Neural crest cell (in vitro differentiated cells): ENCODE measurements at places on chromosomes 7 and 10. TPM values are rescaled to one million over a fixed set of nuclear protein-coding genes. Genes with fewer than 3 reads are reported as not detected.

VWA2 gene
- total RNA-seq: not detected in 2 replicates

SEMA3A gene
- total RNA-seq: 21.7 and 24.7 TPM in 2 replicates

ZNF25 gene
- total RNA-seq: 5.8 and 6.1 TPM in 2 replicates

C10orf67 gene
- 0.18 and 0.33 TPM in 2 replicates for total RNA-seq

MCMBP gene
- 93.3 and 94.9 TPM in 2 replicates for total RNA-seq

SRRM3 gene
- total RNA-seq: 4.6 and 4.9 TPM in 2 replicates

CCDC146 gene
- 3.2 and 6.4 TPM in 2 replicates for total RNA-seq

CCL24 gene
- not detected in 2 replicates for total RNA-seq

GDF2 gene
- total RNA-seq: not detected in 2 replicates

CRYGN gene
- total RNA-seq: 0.16 and 0.32 TPM in 2 replicates

TSPAN13 gene
- 36.7 and 37.3 TPM in 2 replicates for total RNA-seq

ARMC3 gene
- 1.5 and 2.8 TPM in 2 replicates for total RNA-seq

CFAP70 gene
- 0.65 and 0.84 TPM in 2 replicates for total RNA-seq

NPC1L1 gene
- total RNA-seq: 0.12 and 0.18 TPM in 2 replicates

DNA sequence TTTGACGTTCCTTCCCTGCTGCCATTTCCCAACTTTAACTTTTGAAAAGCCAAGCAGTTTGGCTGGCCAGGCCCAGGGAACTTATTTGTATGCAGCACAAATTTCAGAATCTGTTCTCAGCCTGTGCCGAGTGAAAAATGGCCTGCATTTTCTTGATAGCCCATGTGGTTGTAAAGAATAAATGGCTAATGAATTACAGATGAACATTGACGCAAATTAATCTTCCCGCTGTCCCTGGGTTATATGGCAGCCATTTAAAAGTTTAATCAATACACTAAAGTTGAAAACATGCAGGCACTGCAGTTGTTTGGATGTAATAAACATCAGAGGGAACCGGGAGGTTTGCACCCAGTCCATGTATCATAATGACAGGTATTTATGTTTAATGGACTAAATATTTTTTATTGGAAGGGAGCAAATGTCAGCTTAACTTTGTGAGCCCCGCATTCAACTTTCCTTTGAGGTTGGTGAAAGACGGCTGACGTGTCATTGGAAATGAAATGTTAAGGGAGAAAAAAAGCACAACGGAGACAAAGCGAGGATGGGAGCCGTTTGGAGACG is 1092.4 kb downstream of the LRMDA start:
- no peaks in the 10 kb centered on the region for H3K4me1 ChIP-seq
- H3K4me3 ChIP-seq: no peak overlapping the region
- H3K27me3 ChIP-seq: no peaks in the 10 kb centered on the region
- H3K27ac ChIP-seq: no peak overlapping the region
- no peak for DNase-seq
- no peaks in the 10 kb centered on the region for H3K36me3 ChIP-seq

DNA sequence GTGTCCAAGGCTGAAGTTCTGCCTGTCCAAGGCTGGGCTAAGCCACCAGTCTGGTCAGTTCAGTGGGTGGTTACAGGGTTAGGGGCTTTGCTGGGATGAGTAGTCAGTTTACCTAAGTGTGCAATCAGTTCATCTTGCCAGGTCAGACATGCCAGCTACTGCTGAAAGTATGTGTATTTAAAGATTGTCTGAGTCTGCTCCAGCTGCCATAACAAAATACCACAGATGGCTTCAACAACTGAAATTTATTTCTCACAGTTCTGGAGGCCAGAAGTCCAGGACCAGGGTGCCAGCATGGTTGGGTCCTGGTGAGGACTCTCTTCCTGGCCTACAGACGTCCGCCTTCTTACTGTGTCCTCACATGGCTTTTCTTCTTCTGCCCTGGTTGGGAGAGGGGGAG is 52.4 kb upstream of the TNS3 start:
- H3K36me3 ChIP-seq: no peaks in the 10 kb centered on the region
- H3K27ac ChIP-seq: peak overlapping the region; percentile 35
- no peak for DNase-seq
- H3K27me3 ChIP-seq: no peaks in the 10 kb centered on the region
- H3K4me1 ChIP-seq: peaks cover 36% of the 10 kb centered on the region

GRCh38 chr7:151374139-151374538 is 32.5 kb downstream of the NUB1 start:
- H3K27me3 ChIP-seq: peaks cover 4% of the 10 kb centered on the region
- no peak overlapping the region for H3K27ac ChIP-seq
- H3K4me1 ChIP-seq: peaks cover 4% of the 10 kb centered on the region
- H3K4me3 ChIP-seq: no peak overlapping the region
- H3K36me3 ChIP-seq: peaks cover 4% of the 10 kb centered on the region

GRCh38 chr7:3998060-3998459 is 684.0 kb upstream of the FOXK1 start:
- H3K36me3 ChIP-seq: peaks cover 3% of the 10 kb centered on the region
- H3K4me3 ChIP-seq: no peak overlapping the region
- H3K4me1 ChIP-seq: peaks cover 16% of the 10 kb centered on the region
- no peak overlapping the region for H3K27ac ChIP-seq
- no peaks in the 10 kb centered on the region for H3K27me3 ChIP-seq

DNA sequence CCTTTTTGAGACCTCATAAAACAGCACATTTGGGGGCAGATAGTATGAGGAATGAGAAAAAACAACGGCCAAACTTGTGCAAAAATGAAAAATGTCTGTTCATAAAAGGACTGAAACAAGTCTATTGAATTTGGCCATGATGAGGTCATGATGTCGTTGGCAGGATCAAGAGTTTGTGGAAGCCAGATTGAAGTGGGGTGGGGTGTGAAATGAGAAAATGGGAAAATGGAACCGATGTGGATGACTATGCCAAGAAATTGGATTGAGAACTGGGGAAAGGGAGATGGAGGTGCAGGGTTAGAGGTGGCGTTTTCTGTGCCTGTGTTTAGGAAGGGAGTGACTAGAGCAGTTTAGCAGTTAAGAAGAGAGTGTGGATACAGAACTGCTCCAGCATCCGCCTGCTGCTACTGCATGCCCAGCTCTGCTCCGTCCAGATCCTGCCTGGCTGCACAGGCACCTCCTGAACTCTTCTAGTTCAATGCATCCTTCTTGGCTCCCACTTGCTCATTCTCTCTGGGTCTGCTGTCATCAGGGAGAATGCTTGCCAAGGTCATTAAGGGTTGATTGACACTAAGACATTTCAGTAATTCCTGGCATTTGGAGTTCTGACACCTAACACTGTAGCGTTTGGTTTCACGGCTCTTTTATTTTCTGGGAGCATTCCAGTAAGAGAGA is 111.9 kb downstream of the GALNT17 start:
- no peaks in the 10 kb centered on the region for H3K27me3 ChIP-seq
- H3K4me1 ChIP-seq: peaks cover under 1% of the 10 kb centered on the region
- H3K27ac ChIP-seq: no peak overlapping the region

- no peaks in the 10 kb centered on the region for H3K36me3 ChIP-seq
- H3K27me3 ChIP-seq: peaks cover 35% of the 10 kb centered on the region
- DNase-seq: no peak
- no peaks in the 10 kb centered on the region for H3K4me1 ChIP-seq
Observed at GRCh38 chr10:91210014-91210413, 10.4 kb upstream of the PCGF5 start.

DNA sequence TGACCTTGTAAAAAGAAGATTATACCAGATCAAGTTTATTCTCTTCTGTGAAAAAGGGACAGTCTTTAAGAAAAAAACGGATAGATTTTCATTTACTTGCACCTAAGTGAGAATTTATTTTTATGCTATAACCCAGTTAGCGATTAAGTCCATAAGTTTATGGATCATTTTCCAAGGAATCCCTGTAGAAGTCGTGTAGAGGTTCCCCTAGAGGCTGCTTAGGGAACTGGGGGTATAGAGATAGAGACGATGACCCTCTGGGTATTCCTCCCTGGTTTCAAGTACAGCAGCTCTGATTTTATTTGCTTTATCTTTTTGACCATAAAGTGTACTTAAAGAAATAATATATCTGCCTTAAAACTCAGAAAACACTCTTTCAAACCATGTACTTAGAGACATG is 648.4 kb upstream of the LRRTM3 start:
- H3K4me3 ChIP-seq: no peak overlapping the region
- H3K4me1 ChIP-seq: no peaks in the 10 kb centered on the region
- no peak overlapping the region for H3K27ac ChIP-seq

- no peak overlapping the region for H3K4me3 ChIP-seq
- H3K36me3 ChIP-seq: no peaks in the 10 kb centered on the region
- no peak for DNase-seq
- H3K4me1 ChIP-seq: peaks cover 23% of the 10 kb centered on the region
Observed at GRCh38 chr10:106515206-106515790, 649.2 kb downstream of the SORCS1 start.

DNA sequence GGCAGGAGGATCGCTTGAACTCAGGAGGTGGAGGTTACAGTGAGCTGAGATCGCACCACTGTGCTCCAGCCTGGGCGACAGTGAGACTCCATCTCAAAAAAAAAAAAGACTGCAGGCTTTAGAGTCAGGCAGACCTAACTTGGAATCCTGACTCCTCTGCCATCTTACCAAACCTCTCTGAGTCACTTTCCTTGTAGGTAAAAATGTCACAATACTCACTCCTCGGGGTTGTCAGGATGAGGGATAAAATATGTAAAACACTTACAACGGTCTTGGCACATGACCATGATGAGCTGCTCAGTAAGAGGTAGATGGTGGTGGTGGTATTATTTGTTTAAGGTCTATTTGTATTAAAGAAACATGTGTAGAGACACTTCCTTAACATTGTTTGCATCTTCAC is 154.1 kb upstream of the PDE1C start:
- no peaks in the 10 kb centered on the region for H3K36me3 ChIP-seq
- H3K27me3 ChIP-seq: peaks cover 21% of the 10 kb centered on the region
- no peak for DNase-seq
- H3K4me3 ChIP-seq: no peak overlapping the region

GRCh38 chr7:43694399-43694748 is 34.9 kb downstream of the COA1 start:
- no peaks in the 10 kb centered on the region for H3K36me3 ChIP-seq
- H3K27me3 ChIP-seq: no peaks in the 10 kb centered on the region
- H3K4me3 ChIP-seq: no peak overlapping the region
- no peak overlapping the region for H3K27ac ChIP-seq

- no peak overlapping the region for H3K27ac ChIP-seq
- no peak overlapping the region for H3K4me3 ChIP-seq
- DNase-seq: no peak
- H3K4me1 ChIP-seq: no peaks in the 10 kb centered on the region
- peaks cover 18% of the 10 kb centered on the region for H3K36me3 ChIP-seq
Observed at GRCh38 chr10:7193369-7193768, 217.5 kb downstream of the SFMBT2 start.

DNA sequence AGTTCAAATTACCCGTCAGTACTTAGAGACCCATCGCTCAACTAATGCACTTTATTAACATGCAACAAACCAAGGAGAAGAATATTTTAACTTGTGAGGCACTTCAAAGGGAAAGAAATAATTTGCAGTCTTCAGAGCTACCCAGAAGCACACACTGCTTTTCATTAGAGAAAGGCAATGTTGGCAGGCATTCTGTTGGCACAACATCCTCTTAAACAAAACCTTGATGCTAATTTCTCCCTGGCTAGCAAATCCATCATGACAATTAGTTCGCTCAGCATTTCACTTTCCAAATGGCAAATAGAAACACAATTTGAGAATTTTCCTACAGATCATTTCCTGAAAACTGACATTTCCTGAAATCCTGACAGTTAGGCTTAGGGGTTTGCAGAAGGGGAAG is 155.6 kb upstream of the FAM13C start:
- no peak for DNase-seq
- H3K4me3 ChIP-seq: no peak overlapping the region
- no peak overlapping the region for H3K27ac ChIP-seq

DNA sequence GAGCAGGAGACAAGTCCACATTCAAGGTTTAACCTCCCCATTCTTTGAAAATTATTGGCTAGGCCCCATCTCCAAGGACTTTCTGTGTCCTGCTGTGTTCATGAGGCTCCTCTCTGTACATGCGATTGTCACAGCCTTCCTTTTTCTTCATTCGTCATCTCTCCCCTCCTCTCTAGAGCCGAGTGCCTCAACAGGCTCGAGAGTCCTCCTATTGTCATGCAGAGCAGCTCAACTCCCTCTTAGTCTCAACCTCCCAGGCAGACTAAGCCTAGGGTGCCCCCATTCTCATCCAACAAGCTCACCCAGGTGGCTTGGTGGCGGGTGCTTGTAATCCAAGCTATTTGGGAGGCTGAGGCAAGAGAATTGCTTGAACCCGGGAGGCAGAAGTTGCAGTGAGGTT is 35.1 kb upstream of the SAMD8 start:
- no peak for DNase-seq
- no peaks in the 10 kb centered on the region for H3K36me3 ChIP-seq

GRCh38 chr10:17684537-17684936 is 40.6 kb downstream of the STAM start:
- DNase-seq: no peak
- H3K27me3 ChIP-seq: no peaks in the 10 kb centered on the region
- H3K4me1 ChIP-seq: no peaks in the 10 kb centered on the region
- no peak overlapping the region for H3K27ac ChIP-seq

DNA sequence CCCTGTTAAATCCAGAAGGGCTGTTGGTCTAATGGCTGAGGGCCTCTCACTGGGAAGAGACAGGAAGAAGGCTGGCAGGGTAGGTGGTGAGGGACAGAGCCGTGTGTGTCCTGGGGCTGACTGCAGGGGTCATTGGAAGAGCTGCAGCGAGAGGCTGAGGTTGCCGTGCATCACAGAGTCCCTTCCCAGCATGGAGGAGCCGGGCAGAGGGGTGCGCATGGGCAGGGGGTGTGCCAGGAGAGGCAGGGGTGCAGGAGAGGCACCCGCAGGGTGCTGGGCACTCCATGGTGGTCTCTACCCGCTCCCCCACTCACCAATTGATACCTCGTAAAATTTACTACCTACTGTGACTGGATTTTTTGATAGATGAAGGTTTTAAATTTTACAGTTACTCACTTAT is 124.3 kb downstream of the ACTR3B start:
- no peak for DNase-seq
- no peak overlapping the region for H3K4me3 ChIP-seq
- no peaks in the 10 kb centered on the region for H3K4me1 ChIP-seq
- H3K27ac ChIP-seq: no peak overlapping the region

- no peaks in the 10 kb centered on the region for H3K27me3 ChIP-seq
- DNase-seq: no peak
- no peaks in the 10 kb centered on the region for H3K36me3 ChIP-seq
- no peaks in the 10 kb centered on the region for H3K4me1 ChIP-seq
Observed at GRCh38 chr10:117755659-117756014, 213.1 kb downstream of the EMX2 start.

DNA sequence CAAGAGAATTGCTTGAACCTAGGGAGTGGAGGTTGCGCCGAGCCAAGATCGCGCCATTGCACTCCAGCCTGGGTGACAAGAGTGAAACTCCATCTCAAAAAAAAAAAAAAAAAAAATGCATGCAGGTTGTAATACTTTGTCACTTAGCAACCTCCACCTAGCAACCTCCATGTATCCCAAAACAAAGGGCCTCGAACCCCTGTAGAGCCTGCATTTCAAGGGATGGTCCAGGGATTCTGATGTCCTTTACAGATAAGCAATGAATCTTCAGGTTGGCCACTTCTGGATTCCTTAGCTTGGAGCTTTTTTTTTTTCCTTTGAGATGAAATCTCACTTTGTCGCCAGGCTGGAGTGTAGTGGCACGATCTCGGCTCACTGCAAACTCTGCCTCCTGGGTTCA is 1211.0 kb downstream of the TYW1 start:
- no peak for DNase-seq
- peaks cover 27% of the 10 kb centered on the region for H3K4me1 ChIP-seq
- no peak overlapping the region for H3K27ac ChIP-seq
- no peak overlapping the region for H3K4me3 ChIP-seq
- no peaks in the 10 kb centered on the region for H3K36me3 ChIP-seq

GRCh38 chr7:67870396-67870795 is 873.8 kb downstream of the TYW1 start:
- H3K4me3 ChIP-seq: no peak overlapping the region
- H3K27ac ChIP-seq: no peak overlapping the region
- H3K36me3 ChIP-seq: peaks cover 2% of the 10 kb centered on the region
- peaks cover 2% of the 10 kb centered on the region for H3K27me3 ChIP-seq
- no peaks in the 10 kb centered on the region for H3K4me1 ChIP-seq
